NB4 (cell line): ENCODE measurements at places on chromosomes 12 and 14.

DNA sequence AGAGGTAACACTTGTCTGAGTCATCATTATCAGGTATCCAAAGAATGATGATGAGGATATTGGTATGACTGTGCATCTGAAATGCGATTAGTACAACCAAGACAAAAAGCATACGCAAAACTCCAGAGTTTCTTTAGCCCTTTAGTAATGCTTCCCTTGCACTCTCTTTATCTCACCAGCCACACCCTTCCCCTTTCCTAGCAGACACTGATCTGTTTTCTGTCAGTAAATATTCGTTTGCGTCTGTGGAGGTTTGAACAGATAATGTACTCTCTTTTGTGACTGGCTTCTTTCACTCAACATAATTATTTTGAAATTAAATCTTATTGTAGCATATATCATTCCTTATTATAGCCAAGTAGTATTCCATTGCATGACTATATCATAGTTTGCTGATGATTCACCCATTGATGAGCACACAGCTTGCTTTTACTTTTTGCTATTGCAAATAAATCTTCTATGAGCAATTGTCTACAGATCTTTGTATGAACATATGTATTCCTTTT lies 775.7 kb downstream of the SLC6A15 start:
- no peak for DNase-seq

DNA sequence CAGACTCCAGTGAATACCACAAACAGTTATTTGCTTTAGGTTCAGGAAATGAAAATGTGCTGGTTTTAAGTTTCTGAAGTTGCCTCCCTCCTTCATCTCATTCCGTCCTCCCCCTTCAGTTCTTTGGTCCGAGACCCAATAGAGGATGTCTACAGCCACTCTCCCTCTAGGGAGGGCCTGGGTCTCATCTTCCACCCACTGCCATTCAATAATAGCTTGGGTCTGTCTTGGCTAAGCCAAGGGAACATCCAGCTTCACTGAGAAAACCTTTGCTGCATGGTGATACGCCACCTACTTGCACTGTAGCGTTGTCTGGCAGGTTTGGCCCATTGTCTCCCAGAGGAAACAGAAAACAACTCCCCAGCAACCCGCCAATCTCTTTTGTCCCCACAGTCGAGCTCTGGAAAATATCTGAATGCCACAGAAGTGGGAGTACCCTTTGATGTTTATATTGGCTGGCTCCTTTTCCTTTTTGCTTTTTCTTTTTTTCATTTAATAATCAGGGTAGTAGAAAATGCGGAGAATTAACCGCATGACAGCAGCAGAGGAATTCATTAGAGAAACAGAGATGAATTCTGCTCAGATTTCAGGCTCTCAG lies 380.1 kb downstream of the RAD51B start:
- no peak for DNase-seq

DNA sequence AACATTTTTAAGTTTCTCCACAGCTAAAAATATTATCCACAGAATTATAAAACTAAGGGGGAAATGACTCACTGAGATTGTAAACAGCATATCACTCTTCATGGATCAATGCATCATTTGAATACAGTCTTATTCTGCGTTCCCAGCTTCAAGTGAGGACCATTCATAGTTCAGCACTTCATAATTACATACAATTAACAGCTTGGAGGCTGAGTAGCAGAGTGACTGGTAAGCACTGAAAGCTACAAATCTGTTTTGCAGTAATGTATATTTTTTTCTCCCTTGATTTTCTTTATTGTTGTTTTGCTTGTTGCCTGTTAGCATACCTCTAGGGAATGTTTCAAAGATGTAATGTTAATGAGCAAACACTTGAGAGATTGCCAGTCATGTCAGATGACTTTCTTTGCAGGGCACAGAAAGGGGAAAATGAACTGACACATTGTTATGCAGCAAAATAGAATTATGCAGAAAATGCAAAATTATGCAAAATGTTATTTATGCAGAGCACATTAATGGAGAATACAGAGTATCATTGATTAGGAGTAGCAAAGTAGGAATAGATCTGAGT lies 138.6 kb downstream of the RPS29 start:
- no peak for DNase-seq

GRCh38 chr12:56271031-56271430 lies 4.3 kb downstream of the COQ10A start:
- DNase-seq = peak; percentile 52

- peak; percentile 76 for DNase-seq
These were observed 120.0 kb downstream of the PRICKLE1 start for GRCh38 chr12:42469355-42470175.

- peak; percentile 68 for DNase-seq
These were observed 60.6 kb upstream of the TMCC3 start for GRCh38 chr12:94710933-94711332.

GRCh38 chr12:115060477-115061168 lies 376.6 kb upstream of the TBX3 start:
- no peak for DNase-seq

DNA sequence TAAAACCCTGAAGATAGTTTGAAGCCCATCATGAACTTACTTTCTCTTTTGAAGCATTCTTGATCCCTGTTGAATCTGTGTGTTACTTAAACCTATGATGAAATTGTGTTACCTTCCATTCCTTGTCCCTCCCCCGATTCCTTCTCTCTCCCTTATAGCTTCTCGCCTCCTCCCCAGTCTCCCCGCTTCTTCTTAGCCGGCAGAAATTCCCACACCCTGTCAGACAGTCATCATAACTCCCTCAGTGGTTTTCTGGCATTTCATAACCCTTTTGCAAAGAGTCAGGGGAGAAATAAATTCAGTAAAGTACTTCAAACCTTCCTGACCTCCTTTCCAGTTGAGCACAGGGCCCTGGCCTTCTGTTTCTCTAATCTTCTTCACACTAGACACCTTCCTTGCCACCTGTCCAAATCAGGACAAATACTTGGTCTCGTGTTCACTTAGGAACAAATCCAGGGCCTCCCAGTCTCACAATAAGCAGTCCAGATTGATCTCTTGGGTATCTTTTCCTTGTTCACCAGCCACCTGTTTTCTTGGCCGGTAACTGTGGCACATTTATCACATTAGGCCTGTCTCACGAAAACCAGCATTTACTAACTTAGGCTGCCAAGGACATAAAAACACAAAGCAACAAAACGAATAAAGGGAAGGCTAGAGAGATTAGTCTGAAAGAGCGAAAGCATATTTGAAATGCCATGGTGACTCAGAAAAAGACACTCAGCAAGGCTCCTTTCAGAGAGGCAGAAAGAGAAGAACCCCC lies 355.9 kb downstream of the TMTC2 start:
- DNase-seq = no peak

DNA sequence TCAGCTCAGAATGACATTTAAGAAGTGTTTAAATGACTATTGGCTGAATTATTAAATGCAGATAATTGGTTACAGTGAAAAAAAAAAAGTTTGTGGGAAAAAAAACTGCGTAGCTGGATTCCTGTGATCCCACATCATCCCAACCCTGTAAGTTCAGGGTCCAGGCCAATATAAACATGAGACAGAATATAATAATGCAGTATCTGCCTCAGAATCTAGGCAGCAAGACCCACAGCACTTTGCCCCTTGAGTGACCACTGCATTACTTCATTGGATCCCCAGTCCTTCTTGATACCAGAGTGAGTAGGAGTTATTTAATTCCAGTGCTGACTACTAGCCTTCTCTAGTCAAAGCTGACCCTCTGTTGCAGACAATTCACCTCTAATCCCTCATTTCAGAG lies 272.6 kb downstream of the CCER1 start:
- DNase-seq = no peak

DNA sequence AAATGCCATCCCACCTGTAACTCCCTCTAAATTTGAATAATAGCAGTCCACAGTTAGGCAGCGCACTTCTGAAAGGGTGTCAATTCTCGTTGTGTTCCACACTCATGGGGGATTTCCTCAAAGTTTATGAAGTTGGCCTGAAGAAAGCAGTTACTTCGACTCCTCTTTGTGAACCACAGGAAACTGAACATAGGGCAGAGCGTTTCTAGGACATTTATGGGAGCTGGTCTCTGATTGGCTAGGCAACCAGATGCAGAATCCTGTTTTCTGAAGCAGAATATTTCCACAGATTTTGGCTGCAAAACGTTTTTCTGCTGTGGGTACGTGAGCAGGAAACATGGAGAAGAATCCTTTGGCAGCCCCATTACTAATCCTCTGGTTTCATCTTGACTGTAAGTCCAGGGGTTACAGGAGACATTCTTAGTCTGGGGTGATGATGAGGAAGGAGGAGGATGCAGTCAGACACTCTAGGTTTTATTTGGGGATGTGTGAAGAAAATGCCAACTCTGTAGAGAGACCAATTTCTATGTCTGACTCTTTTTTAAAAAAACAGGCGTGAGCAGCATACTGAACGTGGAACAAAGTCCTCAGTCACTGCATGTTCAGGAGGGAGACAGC lies 431.5 kb upstream of the OR4E1 start:
- DNase-seq = no peak

DNA sequence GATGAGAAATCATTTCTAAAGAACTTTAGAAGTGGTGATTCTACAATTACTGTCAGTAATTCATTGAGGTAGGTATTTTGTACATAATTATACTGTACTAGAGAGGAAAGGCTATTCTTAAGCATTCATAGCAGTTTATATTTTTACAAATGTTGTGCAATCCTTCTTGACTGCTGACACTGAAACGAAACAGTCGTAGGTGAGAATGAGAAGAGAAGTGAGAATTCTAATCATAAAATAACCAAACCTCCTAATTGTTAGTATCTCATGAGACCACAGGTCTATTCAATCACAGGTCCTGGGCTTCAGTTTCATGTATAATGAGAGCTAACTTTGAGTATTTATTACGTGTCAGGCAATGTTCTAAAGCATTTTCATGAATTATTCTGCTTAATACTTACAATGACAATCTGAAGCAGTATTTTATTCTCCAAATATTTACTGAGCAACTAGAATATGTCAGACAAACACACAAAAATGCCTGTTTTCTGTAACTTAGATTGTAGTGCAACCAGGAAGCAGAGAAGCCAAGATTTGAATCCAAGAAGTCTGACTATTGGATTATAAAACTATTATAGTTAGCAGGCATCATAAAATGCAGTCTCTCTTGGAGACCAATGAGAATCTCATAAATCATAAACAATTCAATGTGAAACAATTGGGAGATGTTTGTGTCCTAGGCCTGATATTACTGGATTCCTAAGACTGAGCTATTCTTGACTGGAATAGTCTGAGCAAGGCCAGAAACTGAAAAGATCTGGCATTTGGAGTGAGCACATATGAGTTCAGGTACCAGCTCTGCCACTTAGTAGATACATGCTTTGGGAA lies 24.3 kb downstream of the RERG start:
- no peak for DNase-seq

GRCh38 chr12:3545121-3545796 lies 54.3 kb downstream of the PRMT8 start:
- DNase-seq = no peak

- DNase-seq = peak; percentile 78
These were observed 1.1 kb downstream of the ARID2 start for GRCh38 chr12:45730348-45731189.

GRCh38 chr14:49994951-49995561 lies 102.2 kb downstream of the ARF6 start:
- DNase-seq = no peak

DNA sequence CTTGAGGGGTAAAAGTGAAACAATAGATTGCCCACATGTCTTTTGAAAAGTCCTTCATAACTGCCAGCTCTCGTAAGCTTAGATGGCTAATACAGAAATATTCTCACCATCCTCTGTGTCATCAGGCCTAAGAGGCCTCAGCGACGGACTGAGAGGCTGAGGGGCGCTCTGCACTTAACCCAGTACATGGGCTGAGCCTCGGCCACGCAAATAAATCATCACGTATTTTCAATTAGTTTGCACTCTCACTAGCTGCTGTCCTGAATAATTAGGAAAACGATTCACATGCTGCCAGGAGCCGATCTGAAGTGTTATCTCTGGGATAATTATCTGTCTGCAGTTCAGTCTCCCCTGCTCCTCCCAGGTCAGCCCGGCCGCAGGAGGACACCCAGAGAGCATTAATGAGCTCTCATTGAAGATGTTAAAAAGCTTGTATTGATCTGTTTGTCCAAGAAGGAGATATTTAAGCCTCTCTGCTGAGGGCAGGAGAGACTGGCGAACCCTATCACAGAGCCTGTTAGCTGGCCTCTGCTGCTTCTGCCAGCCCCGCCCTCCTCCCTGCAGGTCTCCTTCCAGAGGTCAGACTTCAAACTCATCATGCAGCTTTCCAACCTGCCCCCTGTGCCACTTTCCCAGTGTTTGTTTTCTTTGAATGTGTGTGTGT lies 1051.3 kb downstream of the VRK1 start:
- DNase-seq = no peak

GRCh38 chr14:102917469-102918211 lies 4.8 kb upstream of the AMN start:
- DNase-seq = peak; percentile 68
